SHP77 (cell line): ENCODE measurements at places on chromosomes 5 and 9.

GRCh38 chr5:150502106-150502505 lies 5.8 kb upstream of the NDST1 start:
- DNase-seq = no peak

DNA sequence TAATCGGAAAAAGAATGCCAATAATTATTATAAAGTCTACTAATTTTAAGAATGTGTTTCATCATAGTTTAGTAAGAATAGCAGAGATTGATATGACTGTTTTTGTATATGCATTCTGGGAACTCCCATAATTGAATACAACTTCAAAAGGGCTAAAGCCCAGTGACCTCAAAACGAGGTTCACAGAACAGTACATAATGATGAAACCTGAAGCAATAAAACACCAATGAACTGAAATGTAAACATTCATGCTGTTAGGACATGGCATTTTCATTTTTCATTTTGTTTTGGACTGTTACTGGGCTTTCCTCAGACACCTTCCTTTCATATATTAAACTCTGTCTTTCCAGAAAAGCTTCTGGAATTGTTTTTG lies 684 bp upstream of the JMY start:
- no peak for DNase-seq

GRCh38 chr5:176577312-176578176 lies 28.4 kb downstream of the CDHR2 start:
- no peak for DNase-seq

DNA sequence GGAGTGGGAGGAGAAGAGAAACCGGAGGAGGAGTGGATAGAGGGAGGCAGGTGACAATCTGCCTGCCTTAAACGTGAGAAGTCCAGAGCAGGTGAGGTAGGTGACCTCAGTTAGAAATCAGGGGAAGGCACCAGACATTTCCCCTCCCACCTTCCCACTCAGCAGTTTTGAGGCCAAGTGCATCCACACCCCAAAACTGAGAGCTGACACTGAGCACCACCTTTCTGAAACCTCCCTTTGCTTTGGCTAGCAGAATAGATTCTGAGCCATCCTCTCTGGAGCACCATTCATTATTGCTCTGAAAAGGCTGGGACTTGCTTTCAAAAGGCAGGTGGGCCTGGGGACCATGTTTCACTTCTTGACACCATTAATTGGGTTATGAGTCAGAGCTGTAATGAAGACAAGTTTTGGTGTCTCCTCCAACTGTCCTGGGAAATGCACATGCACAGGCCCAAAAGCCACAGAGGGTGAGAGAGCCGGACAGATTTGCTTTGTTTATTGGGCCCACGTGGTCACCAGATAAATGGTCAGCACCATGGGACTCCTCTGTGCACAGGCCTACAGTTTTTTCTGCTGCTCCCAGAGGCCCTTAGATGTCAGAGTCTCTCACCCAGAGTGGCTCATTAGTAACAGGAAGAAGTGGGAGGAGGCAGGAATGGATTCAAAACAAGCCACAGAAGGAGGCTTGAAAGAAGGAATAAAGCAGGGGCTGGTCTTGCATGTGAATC lies 314.7 kb downstream of the TLE1 start:
- DNase-seq = no peak

DNA sequence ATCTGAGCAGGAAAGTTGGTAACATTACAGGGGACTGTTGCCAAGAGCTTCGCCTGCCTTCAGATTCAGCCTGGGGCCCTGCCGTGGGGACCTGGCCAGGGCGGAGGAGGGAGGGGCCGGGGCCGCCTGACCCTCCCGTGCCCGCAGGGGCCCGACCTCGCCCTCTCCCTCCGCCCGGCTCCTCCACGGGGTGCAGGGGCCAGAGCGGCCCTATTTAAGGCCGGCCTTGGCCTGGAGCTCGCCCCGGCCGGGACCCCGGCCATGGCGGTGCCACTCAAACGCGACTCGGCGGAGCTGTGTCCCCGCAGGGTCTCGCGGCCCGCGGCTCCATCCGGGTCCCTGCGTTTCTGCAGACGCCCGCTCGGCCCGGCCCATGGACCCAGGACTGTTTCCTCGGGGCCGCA lies 757 bp downstream of the TMEM250 start:
- DNase-seq = no peak

- peak; percentile 10 for DNase-seq
Observed at GRCh38 chr5:84274585-84275468, 109.9 kb downstream of the EDIL3 start.

- DNase-seq = no peak
Observed at GRCh38 chr5:18314192-18314778, 680.0 kb downstream of the TAF11L14 start.

GRCh38 chr5:179455320-179455719 lies 95.0 kb upstream of the RUFY1 start:
- no peak for DNase-seq

- DNase-seq = no peak
Observed at GRCh38 chr5:9617221-9617620, 12.9 kb downstream of the TAS2R1 start.

DNA sequence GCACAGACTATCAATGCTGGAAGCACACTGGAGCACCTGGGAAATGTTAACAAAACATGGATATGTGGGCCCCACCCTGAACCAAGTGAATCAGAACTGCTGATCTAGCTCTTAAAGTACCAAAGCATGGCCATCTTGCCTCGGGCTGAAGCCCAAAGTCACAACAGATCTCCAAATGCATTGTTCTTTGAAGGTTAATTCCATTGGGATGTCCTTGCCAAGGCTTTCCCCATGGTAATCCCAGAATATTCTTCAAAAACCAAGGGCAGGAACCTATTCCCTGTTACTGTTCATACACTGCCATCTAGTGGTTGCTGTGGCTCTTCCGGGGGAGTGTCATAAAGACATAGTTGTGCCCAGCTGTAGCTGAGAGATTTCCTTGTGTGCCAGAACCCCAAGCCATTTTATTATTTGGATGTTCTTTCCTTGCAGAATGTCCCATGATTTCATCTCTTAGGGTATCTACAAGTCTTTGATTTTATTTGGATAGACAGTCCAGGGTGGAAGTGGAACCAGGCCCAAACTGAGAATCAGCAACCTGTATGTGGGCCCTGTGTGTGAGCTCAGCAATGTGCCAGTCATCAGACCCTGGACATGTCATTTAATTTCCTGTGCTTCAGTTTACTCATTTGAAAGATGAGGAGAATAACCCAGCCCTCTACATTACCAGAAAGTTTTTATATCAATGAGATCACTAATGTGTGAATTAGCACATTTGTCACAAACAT lies 290.0 kb downstream of the ACTL7B start:
- DNase-seq = peak; percentile 84
